NCI-H1694 (cell line): ENCODE measurements at places on chromosomes 1 and 21.

- no peak for DNase-seq
These were observed 95.2 kb downstream of the ITPKB start for GRCh38 chr1:226643611-226644540.

DNA sequence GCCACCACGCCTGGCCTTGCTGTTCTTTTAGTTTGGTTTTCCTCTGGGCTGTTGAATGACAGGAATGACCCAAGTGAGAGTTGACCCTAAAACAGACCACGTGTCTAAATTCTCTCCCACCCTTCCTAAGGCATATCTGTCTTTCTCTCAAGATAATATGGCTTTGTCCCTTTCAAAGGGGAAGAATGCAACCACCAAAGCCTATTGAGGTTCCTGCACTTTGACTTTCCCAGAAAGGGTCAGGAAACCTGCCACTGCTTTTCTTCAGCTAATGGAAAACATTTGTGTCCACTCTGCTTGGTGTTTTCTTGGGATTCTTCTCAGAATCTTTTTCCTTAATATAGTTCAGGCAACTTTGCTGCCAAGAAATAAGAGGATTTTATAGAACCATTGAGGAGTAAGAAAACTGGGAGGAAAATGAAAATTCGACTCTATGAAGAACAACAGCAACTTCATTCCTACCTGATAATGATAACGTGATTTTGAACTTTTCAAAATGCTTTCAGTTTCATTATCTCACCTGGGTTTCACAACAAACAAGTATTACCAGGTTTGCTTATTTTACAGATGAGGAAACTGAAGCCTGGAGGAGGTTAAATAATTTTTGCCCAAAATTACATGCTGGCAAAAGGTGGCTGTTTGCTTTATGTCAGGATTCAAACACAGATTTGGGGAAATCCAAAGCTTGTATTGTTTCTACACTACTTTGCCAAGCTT lies 6.9 kb downstream of the PLPP3 start:
- no peak for DNase-seq

- DNase-seq: no peak
These were observed 32.1 kb downstream of the CTNNBIP1 start for GRCh38 chr1:9877962-9878361.

- no peak for DNase-seq
These were observed 1.5 kb upstream of the PRDX6 start for GRCh38 chr1:173475564-173476196.

- DNase-seq: no peak
These were observed 2.5 kb downstream of the FMN2 start for GRCh38 chr1:240094041-240094722.

DNA sequence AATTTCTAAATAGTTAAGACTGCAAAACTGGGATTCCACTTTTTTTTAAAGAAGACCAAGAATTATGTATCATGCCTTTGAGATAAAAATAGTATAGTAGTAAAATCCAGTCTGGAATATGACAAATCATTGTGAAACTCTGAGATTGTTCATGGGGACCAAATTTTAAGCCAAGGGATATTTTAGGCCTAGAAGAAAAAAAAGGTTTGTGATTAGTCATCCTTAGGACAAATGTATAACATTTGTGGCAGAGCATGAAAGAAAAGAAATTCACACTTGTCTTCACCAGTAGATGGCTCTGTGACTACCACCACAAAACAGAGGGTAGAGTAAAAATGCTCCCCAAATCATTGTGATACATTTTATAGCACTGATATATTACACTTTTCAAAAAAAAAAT lies 226.1 kb downstream of the KCTD3 start:
- peak; percentile 56 for DNase-seq

GRCh38 chr1:38153066-38153777 lies 106.6 kb upstream of the POU3F1 start:
- DNase-seq: no peak

DNA sequence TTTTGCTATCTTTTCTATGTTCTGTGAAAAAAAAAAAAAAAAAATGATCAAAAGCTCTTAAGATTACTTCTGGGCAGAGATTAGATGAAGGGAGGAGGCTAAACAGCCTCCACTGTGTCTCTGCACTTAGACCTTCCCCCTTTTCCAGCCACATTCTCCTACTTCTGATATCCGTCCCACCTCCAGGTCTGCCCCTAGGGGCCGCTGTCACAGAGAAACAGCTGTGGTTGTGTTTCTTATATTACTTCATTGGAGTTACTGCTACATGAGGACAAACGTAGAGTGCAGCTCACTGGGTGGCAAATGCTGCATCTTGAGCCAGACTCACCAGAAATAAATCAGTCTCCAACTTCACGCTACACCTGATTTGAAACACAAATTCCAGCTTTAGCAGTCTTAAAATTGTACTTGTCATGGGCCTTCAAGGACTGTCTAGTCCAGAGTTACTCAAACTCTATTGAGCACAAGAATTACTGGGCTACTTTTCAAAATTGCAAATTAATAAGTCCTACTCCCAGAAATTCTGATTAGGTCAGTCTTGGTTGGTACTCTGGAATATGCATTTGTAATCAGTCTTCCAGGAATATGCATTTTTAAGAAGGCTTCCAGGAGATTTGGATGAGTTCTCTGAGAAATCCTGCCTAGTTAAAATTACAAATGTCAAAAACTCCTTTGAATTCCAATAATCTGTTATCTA lies 125.2 kb upstream of the PTBP2 start:
- DNase-seq: peak; percentile 23

GRCh38 chr1:32817815-32818786 lies 648 bp downstream of the S100PBP start:
- peak; percentile 37 for DNase-seq

DNA sequence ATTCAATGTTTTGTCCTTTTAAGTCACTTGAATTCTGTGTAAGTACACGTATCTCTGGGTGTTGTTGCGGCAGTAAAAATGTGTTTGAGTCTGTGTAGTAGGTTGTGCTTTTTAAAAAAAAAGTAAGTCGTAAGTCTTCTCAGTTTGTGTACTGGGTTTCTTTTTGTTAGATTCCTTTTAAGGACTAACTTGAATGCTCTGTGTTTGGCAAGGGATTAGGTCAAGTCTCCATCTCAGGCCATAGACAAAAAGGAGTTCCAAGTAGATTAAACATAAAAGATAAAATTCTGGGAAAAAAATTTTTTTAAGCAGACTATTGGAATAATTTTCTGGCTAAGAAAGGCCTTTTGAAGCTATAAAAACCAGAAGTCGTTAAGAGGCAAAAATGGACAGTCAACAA lies 113.1 kb downstream of the ATP5PO start:
- no peak for DNase-seq

DNA sequence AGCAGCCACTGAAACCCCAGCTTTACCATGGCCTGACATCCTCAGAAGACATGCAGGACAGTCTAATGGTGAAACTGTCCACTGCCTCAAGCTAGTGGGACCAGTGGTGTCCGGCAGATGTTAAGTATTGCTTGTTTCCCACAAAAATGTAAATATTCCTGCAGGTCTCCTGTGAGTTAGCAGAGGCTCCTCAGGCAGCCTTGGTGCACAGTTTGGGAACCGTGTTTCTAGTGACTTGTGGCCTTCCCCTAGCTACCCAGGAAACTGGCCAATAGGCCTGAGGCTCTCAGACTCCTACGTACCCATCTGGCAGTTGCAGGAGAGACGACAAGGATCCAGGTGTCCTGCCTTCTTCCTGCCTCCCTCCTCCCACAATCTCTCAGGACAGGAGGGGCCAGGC lies 142.4 kb downstream of the CAMTA1 start:
- DNase-seq: no peak

- DNase-seq: no peak
These were observed 932 bp downstream of the RPF1 start for GRCh38 chr1:84479998-84480397.

DNA sequence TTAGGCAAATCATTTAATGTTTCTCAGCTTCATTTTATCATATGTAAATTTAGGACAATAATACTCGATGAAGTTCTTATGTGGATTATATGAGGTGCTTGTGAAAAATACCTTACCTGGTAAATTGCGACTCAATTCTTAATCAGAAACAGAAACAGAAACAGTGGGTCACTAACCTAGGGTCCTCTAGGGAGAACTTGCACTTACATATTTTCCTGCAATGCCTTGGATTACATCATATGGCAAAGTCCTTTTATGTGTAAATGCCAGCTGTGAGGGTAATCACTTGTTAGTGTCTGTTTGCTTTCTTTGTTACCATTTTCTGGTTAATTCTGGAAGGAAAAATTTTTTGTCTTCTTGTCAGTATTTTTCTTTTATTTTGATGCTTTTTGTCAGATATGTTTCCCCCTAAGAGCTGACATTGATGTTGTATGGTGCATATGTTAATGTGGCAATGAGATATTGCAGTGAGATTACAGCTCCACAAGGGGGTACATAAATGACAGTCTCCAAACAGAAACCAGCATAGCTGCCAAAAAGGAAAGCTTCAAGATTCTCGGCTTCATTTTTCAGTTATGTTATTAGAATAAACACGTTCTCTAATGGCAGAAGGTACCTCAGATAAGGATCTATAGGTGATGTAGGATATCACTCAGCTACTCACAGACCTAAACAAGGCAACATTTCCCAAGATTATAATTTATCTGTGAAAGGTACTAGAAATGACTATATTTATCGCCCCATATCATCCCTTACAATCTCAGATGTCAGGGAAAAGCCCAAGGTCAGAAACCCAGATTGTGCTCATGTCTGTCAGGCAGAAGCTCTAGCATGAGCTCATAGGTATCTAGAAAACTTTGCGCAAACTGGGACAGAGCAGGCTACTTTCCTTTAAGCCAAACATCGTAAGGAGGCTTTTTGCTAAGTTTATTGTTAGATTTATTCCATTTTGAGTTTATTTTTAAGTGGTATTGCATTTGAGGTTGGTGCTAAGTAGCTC lies 119.9 kb downstream of the FASLG start:
- no peak for DNase-seq

DNA sequence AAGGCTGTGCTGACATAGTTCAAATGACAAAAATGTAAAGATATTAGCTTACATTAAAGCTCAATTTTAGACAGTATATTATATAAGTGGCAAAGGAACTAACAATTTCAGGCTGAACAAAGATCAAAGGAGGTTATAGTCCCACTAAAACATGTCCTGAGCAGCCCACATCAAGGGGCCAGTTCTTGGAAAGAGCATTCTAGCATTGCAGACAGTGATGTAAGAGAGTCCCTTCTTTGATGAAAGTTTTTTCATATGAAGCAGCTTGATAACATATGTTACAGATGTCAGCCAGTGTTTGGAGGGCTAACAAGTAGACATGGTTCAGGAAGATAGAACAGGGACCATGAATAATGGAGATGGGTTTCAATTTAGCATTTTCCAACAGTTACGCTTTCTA lies 301.7 kb downstream of the NTNG1 start:
- DNase-seq: no peak

GRCh38 chr1:156815307-156815826 lies 1.3 kb downstream of the SH2D2A start:
- no peak for DNase-seq

GRCh38 chr1:214485151-214485550 lies 66.3 kb downstream of the PTPN14 start:
- no peak for DNase-seq

GRCh38 chr1:183033205-183033604 lies 10.0 kb downstream of the LAMC1 start:
- DNase-seq: no peak

- no peak for DNase-seq
These were observed 65.7 kb downstream of the SDC3 start for GRCh38 chr1:30842697-30843354.

GRCh38 chr1:15640667-15641066 lies 23.4 kb downstream of the DDI2 start:
- DNase-seq: no peak

DNA sequence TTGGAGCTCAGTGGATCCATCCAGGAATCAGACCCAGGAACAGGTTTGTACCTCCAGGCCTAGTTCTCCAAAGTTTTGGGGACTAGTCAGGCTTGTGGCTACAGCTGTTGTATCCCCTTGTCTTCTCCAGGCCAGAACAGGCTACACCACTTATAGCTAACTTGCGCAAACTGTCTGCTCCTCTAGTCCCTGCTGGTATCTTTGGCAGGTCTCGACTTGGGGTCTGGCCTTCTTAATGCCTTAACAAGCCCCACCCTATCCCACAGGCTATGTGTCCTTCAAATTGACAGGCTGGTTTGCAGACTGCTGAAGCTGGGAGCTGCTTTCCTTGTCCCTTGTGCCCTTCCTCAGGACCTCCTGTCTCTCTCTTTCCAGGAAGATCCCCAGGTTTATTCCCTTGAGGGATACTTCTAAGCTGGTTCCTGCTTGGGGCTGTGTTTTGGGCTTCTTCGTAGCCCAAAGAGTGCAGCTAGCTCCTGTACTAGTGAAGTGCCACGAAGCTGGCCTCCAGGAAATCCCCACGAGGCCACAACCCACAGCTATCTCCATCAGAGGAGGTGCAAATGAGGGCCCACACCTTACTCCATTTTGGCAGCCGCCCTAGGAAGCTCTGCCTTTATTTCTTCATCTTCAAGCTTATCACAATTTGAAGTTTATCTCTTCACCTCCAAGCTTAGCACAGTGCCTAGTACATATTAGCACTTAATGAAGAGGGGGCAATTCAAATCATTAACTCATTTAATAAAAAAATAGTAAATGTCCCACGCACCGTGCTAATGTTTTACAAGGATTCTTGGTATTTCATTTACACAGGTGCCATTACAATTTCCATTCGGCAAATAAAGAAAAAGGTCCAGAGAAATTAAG lies 683 bp upstream of the DMAP1 start:
- no peak for DNase-seq

GRCh38 chr1:185974367-185975170 lies 240.4 kb downstream of the HMCN1 start:
- DNase-seq: no peak

DNA sequence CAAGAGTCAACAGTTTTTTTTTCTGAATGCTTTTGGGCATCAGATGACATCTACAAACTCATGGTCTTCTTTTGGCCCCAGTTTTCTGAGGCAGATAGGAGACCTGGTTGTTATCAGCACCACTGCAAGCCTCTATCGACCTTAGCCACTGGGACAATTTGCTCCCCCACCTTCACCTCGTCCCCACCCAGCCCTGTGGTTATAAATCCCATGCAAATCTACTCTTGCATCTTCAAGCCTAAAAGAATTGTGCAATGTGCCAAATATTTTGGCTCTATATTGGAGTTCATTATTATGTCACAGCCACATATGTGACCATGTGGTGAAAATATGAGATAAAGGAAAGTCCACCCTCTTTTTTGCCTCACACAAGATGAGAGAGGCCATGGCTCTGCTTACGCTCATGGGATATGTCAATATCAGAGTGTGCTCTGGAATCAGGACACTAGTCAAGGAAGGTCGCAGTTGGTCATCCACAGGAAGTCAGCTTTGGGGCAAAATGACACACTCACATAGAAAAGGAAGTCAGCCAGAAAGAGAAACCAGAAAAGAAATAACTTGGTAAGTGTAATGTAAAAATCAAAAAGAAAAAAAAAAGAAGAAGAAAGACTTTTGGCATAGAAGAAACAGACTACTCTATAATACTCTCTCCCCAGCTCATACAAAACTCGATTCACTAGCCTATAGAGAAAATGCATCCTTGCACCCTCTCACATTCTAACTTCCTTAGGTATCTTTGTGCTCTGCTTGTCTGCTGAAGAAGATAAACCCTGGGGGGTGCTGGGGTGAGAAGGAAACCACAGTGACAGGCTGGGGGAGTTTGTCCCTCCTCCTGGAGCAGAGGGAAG lies 21.2 kb downstream of the SLC30A10 start:
- DNase-seq: no peak

GRCh38 chr1:119778886-119779560 lies 10.3 kb upstream of the HMGCS2 start:
- no peak for DNase-seq

GRCh38 chr1:206000641-206001339 lies 2.4 kb downstream of the RAB7B start:
- DNase-seq: no peak
